ENCODE measurements at places on chromosomes 4 and X.

DNA sequence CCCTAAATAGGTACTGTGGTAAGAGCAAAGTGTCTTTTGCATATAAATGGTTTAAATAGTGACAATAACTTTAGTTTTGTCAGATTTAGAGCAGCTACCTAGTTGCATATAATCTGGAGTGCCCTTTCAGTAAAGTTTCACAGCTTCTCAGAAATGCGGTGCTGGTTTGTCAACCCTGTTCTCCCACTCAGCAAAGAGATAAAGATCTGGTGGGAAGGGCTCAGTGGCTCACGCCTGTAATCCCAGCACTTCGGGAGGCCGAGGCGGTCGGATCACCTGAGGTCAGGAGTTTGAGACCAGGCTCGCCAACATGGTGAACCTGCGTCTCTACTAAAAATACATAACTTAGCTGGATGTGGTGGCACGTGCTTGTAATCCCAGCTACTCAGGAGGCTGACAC is 45.6 kb upstream of the TENM3 start:
- H3K27ac ChIP-seq, result no peak overlapping the region
- H3K36me3 ChIP-seq, result no peaks in the 10 kb centered on the region
- no peaks in the 10 kb centered on the region for H3K4me1 ChIP-seq

- H3K4me1 ChIP-seq, result no peaks in the 10 kb centered on the region
- no peaks in the 10 kb centered on the region for H3K36me3 ChIP-seq
- peaks cover 2% of the 10 kb centered on the region for H3K27me3 ChIP-seq
- no peak for DNase-seq
Observed at GRCh38 chrX:103565752-103566151, 19.6 kb upstream of the TCEAL4 start.

GRCh38 chr4:169484485-169484884 is 127.9 kb downstream of the NEK1 start:
- DNase-seq, result no peak
- H3K4me3 ChIP-seq, result no peak overlapping the region
- no peaks in the 10 kb centered on the region for H3K27me3 ChIP-seq
- H3K4me1 ChIP-seq, result no peaks in the 10 kb centered on the region
- no peak overlapping the region for H3K27ac ChIP-seq

DNA sequence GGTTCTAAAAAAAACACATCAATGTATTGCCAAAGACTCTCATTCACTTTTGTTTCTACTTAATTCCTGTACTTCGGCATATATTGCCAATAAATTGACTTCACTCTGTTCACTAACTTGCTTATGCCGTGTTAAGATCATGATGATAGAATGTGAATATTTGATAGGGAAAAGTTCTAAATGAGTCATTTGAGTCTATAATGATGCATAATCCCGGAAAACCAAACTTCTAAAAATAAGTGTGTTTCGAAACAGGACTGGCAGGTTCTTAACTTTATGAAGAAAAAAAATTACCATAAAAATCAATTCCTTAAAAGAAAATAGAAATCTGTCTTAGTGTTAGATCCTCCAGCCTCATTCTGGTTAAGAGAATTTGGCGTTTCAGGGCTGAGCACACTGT is 387.5 kb upstream of the FTHL17 start:
- no peaks in the 10 kb centered on the region for H3K36me3 ChIP-seq
- no peaks in the 10 kb centered on the region for H3K27me3 ChIP-seq
- no peak overlapping the region for H3K4me3 ChIP-seq
- DNase-seq, result no peak
- no peaks in the 10 kb centered on the region for H3K4me1 ChIP-seq

- H3K36me3 ChIP-seq, result peaks cover 3% of the 10 kb centered on the region
- no peak for DNase-seq
- no peak overlapping the region for H3K4me3 ChIP-seq
- H3K27me3 ChIP-seq, result no peaks in the 10 kb centered on the region
- peaks cover 9% of the 10 kb centered on the region for H3K4me1 ChIP-seq
Observed at GRCh38 chr4:139872274-139872673, 206.7 kb downstream of the MGST2 start.

Measured in naive thymus-derived CD8-positive, alpha-beta T cell (primary cell).